ENCODE measurements at places on chromosomes 1 and 21.

- no peak for DNase-seq
Measured at GRCh38 chr1:217968085-217968484, 317.0 kb upstream of the RRP15 start.

DNA sequence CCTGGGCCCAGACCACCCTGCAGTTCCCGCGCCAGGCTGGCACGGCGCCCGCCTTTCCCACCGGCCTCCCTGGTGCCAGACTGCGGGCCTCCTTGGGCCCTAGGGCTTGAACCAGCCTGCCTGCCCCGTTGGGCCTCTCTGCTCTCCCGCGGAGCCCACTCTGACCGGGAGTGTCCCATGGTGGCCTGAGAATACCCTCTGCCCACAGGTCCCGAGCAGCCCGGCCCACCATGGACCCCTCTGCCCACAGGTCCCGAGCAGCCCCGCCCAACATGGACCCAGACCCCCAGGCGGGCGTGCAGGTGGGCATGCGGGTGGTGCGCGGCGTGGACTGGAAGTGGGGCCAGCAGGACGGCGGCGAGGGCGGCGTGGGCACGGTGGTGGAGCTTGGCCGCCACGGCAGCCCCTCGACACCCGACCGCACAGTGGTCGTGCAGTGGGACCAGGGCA is 7.9 kb downstream of the MIB2 start:
- DNase-seq, result no peak

DNA sequence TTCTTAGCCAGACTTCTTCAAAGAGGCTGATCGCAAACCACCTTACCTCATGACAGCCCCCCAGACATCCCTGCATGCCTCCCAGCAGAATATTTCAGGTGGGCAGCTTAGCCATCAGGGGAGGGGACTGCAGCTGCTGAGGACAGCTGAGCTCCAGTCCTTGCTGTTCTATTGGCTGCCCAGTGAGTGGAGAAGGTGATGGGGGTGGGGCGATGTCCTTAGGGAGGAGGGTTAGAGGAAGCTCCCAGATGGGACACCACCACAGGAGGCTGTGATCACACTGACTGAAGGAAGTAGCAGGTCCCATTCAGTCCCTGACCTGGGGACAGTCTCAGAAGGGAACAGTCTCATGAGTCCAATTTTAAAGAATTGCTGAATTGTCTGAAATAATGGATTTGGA is 38.3 kb downstream of the GJA5 start:
- no peak for DNase-seq

DNA sequence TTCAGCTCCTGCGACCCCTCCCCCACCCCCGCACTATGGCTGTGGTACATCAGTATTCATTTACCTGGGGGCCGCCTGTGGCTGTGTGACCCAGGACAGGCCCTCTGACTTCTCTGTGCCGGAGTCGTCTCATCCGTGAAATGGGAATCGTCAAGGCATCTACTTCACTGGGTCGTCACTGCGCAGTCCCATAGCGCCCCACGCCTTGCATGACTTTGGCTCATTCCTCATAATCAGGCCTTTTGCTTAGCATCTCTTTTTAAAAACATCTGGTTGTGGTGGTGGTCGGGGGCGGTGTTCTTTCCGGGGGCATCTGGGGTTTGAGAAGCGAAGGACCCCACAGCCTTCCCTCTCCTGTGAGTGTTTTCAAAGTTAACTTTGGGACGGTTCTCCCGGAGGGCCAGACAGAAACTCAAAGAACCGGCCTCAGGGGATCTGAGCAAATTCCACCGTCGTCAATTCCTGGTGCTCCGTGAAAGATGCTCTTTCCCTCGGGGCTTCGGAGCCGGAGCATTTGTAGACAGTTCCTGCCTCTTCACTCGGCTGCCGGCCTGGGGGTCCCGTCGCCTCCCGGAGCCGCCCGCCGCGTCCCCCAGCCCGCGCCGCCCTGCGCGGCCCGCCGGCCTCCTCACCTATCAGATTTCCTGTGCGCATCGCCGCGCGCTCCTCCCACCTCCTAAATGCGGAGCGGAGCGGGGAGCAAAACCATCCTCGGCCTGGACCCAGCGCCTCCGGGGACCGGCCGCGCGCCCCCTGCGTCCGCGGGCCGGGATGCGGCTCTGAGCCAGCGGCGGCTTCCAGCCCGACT is at the start of gene B3GALT5:
B3GALT5 (plus strand) TSS at position 708 of the 808 bp plus-strand sequence. CDS start 47,620 bp downstream, outside the sequence.
- DNase-seq, result no peak

- peak; percentile 23 for DNase-seq
Measured at GRCh38 chr1:111920221-111921024, 69.0 kb downstream of the KCND3 start.

GRCh38 chr1:173507205-173507846 is 30.2 kb downstream of the PRDX6 start:
- DNase-seq, result peak; percentile 35

DNA sequence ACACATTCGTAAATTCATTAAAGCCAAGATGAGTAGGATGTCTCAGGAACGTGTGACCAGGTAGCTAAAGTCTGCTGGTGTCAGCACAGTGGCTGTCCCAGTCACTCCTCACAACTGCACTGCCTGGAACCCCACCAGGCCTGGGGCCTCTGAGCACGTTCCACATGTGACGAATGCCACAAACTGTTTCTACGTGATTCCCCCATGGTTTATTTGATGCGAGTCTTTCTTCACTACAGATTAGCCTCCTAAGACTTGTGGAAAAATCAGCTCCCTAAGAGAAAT is 33.2 kb downstream of the PRDM15 start:
- DNase-seq, result no peak

- DNase-seq, result no peak
Measured at GRCh38 chr1:41907446-41907845, 11.3 kb downstream of the HIVEP3 start.

GRCh38 chr1:3779912-3780416 is 7.4 kb downstream of the SMIM1 start:
- no peak for DNase-seq

GRCh38 chr1:3056641-3057040 is 12.4 kb upstream of the PRDM16 start:
- no peak for DNase-seq

- no peak for DNase-seq
Measured at GRCh38 chr1:159291424-159291823, 10.7 kb upstream of the FCER1A start.

- no peak for DNase-seq
Measured at GRCh38 chr1:95006681-95007080, 66.1 kb downstream of the ALG14 start.

- DNase-seq, result peak; percentile 33
Measured at GRCh38 chr1:111366256-111366655, 61.3 kb downstream of the OVGP1 start.

DNA sequence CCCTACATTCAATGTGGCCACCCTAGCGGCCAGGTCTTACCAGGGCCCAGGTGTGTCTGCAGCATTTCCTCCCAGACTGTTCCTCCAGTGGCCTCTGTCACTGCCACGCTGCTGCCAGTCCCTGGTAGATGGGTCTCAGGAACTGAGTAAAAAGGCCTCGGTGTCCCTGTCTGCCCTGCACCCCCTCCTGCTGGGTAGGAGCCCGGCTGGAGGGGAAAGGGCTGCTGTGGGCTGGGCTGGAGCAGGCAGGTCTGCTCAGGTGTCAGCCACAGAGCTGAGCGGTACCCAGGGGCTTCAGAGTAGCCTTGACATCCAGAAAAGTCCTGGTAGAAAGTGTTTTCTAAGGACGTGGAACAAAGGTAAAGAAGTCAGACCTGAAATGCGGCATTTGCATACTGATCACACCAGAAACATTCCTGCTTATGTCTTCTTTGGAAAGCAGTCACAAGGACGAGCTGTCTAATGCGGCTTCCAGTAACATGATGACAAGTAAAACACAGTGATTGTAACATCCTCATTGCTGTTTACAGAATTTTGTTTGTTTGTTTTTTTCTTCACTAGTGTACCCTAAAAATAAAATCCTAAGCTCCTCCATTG is 32.6 kb downstream of the SEC16B start:
- DNase-seq, result no peak

DNA sequence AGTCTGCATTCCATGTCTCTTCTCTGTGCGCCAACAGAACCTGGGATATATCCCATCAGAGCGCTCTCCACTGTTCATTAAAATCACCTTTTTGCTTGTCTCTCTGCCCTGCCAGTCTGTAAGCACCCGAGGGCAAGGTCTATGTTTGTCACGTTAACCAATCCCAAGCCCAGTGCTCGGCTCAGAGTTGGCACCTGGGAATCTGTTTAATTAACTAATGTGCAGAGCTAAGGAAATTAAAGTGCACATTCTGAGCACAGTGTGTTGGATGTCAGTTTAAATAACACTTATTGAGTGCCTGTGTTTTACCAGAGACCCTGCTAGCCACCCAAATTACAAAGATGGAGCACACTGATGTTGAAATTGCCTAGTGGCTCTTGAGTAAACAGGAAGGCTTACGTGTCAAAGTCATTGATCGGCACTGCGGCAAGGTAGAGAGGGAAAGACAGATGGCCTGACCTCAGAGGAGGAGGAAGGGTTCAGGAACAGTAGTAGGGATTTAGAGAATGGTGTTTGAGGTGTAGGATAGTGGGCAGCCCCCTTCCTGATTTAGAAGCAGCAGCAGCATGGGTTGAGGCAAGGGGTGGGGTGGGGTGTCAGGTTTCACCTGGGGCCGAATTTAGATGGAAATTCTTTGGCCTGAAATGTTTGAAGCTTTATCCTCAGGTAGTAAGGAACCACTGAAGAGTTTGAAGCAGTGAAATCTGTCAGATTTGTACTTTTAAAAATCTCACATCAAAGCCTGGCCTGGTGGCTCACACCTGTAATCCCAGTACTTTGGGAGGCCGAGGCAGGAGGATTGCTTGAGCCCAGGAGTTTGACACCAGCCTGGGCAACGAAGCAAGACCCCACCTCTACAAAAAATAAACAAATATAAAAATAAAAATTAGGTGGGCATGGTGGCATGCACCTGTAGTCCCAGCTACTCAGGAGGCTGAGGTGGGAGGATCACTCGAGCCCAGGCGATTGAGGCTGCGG is 7.7 kb downstream of the ARMH1 start:
- no peak for DNase-seq

GRCh38 chr1:25569597-25570396 is 26.4 kb downstream of the LDLRAP1 start:
- peak; percentile 39 for DNase-seq

GRCh38 chr1:17207046-17207445 is 2.1 kb downstream of the PADI1 start:
- no peak for DNase-seq

DNA sequence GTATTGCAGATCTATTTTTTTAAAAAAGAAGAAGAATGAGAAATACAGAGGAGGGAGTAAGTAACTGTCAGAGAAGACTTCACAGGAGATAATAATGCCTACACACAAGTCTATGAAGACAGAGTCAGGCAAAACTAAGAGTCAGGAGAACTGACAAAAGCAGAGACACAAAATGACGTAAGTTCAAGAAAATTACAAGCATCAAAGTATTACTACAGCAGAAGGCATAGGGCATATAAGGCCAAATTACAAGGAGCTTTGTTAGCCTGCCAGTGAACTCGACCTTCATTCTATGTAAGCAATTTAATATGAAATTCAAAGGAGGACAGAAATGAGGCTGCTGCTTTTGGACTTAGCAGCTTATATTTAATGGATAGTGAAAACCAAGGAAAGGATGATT is 23.7 kb downstream of the FAF1 start:
- peak; percentile 4 for DNase-seq

GRCh38 chr1:174916846-174917245 is 82.9 kb upstream of the CACYBP start:
- no peak for DNase-seq

DNA sequence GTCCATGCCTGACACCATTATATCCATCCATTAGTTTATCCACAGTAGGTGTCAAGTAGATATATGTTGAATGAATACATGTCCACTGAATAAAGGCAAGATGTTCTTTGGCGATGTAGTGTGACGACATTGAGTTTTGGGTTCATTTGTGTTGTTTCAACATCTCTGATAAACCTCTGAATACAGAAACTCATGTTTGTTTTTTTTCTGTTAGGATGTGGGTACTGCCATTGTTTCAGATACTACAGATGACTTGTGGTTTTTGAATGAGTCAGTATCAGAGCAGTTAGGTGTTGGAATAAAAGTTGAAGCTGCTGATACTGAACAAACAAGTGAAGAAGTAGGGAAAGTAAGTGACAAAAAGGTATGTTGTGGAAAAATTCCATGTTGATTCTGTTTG is 28.1 kb downstream of the MDM4 start:
- peak; percentile 85 for DNase-seq

DNA sequence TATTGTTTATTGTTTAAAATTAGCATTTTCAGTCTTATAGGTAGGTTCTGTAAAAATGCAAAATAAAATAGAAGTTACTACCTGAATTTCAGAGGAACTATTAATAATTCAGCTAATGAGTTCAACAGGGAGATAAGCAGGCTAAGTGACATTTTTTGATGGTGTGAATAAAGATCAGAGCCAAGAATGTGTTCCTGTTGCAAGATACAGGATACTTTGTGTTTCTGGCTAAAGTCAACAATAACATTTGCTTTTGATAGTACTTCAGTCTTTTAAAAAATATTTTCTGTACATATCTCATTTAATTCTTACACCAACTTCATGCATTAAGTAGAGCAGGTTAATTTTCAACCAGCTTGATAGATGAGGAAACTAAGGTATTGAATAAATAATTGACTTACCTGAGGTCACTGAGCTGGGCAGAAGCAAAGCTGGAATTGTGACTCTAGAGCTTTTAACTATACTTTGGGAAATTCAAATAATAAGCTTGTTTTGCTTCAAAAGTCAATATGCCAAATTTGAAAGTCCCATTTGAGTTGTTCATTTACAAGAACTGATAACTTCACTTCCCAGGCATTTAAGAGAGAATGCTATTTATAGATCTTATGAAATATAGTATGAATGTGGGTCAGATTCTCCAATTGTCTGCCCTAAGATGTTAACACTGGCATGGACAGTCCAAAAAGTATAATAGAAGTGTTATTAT is 6.0 kb downstream of the GORAB start:
- DNase-seq, result peak; percentile 78

All from fibroblast of pulmonary artery (primary cell).